Vagina (tissue), 2 donors: ENCODE measurements at places on chromosomes 6 and 20.

DNA sequence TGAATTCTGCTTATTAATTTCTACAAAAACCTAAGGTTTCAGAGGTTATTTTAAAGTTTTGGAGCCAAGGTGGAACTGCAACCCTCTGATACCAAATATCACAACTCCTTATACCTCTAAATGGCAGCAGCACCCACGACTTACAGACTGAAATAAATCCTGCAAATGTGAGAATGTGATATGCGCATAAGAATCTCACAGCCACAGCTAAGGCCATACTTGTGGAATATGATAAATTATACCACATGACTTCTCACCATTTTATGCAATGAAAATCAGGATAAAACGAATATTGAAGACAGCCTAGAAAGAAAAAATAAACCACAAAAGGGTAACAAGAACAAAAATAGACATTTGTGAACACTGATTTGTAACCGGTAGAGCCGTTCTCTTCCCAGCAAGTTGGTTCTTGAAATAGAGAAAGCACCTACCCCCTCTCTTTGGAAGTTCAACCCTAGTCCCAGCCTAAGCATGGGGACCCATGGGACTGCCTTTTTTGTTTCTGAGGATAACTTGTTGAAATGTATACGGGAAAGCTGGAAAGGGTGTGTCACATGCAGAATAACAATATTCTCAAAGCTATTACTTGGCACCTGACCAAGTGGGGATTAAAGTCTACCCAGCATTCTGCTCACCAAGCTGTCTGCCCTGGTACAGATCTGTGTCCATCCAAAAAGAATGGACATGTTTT is 47.1 kb upstream of the MCM9 start:
- DNase-seq, result no peak

- no peak for DNase-seq
Measured at GRCh38 chr20:1945134-1945618, 48.7 kb downstream of the PDYN start.

- no peak for DNase-seq
Measured at GRCh38 chr6:1144842-1145767, 166.8 kb upstream of the FOXQ1 start.

DNA sequence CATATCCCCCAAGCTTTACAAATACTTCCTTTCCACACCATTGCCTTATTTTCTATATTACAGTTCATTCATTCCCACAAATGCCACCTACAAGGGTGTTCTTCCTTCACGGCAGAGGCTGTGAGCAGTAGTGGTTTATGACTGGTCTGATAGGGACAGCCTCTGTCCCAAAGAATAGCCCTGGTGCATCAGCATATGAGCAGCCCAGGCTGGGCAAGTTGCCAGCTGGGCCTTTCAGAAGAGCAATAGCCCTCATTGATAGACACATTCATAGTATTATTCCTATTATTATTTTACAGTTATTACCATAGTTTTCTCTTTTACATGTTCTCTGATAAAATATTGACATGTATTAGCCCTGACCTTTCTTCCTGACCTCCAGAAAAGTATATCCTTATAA is 149.9 kb downstream of the MMS22L start:
- no peak for DNase-seq

DNA sequence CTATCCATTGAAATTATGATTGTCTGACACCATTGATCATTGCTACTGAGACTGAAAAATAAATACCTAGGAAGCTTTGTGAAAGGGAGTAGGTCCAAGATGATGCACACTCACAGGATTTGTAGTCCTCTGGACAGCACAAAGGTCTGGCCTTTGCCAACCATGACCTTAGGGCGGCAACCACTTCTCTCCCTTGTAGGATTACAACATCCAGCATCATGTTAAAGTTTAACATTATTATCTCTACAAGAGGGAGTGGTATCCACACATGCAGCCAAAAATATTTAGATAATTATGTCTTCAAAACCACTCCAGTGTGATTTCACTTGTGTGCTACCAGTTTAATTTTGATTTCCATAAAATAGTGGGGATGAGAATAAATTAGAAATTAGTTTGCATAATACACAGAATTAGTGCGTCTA is 51.1 kb upstream of the NHSL1 start:
- no peak for DNase-seq

DNA sequence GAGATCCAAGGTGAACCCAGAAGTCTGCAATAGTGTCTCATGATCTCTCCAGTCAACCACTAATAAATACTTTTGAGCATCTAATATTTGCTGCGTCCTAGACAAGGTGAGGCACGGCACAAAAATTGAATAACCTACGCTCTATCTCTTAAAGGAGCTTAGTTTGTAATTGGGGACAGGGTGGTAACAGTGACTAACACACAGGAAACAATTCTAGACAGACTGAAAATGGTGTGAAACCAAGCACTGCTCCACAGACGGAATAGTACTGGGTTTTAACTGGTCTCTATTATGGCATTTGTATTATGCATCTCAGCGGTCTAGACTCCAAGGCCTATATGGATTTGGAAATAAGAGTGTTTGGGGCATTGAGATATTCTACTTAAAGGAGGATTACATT is 120.1 kb downstream of the CLIC5 start:
- DNase-seq, result no peak

DNA sequence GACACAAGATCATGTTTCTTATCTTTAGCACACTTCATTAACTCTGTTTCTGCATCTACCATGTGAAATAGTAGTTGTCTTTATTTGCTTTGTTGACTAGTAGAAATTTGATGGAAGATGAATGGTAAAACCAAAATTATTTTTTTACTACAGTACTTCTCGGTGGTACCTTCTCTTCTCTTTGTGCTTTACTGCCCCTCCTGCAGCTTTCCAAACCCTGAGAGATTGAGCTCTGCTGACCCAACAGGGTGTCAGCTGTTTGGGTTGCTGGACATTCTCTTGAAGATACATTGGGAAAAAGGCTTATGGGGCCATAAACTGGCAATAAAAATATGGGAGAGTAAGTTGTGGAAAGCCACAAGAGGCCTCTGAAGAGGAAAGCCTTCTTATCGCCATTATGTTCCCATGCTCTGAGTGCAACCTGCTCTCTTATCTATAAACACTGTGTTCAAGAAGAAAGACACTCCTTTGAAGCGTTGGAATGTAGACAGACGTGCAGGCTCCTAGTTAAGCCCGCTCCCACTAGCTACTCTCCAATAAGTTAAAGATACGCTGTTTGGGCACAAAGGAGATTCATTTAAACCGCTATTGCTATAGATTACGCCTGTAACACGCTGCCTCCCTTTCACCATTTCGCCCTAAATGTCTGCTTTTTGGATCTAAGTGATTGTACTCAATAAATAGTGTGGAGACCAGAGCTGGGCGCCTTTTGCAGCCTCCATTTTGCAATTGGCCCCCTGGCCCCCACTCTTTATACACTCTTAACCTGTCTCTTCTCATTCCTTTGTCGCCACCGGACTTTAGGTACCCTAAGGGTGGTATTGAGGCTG is 60.1 kb upstream of the PRSS16 start:
- DNase-seq, result no peak
